Mesothelial cell of epicardium (in vitro differentiated cells): ENCODE measurements at places on chromosomes 6 and 20. TPM values are rescaled to one million over a fixed set of nuclear protein-coding genes. Genes with fewer than 3 reads are reported as not detected.

The BPI gene
- total RNA-seq: not detected in 3 replicates

The CRIP3 gene
- 2.2 to 3.4 TPM (median 2.9 TPM) in 3 replicates for total RNA-seq

DNA sequence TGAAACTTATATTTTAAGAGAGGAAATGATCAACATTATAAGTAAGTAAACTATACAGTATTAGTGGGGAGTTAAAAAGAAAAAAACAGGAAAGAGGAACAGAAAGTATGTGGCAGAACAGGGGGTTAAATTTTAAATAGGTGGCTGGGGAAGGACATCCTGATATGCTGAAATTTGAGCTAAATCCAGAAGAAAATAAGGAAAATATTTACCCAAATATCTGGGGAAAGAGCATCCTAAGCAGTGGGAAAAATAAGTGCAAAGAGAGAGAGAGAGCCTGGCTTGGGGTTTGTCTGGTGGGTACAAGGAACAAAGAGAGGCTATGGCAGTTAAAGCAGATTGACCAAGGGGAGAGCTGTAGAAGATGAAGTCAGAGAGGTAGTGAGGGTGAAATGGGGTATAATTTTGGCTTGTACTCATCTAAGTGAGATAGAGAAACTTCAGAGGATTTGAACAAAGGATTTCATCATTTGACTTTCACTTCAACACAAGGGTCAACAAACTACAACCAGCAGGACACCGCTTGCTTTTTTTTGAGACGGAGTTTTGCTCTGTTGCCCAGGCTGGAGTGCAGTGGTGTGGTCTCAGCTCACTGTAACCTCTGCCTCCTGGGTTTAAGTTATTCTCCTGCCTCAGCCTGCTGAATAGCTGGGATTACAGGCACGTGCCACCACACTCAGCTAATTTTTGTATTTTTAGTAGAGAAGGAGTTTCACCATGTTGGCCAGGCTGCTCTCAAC is 328.4 kb upstream of the CNR1 start:
- no peak for DNase-seq

GRCh38 chr6:156909212-156910010 is 132.2 kb downstream of the ARID1B start:
- no peak for DNase-seq

- no peak for DNase-seq
Measured at GRCh38 chr6:29500594-29500993, 12.8 kb upstream of the MAS1L start.

GRCh38 chr20:53034899-53035298 is 62.7 kb downstream of the TSHZ2 start:
- DNase-seq: no peak

GRCh38 chr6:106347219-106347618 is 13.3 kb upstream of the CRYBG1 start:
- no peak for DNase-seq

GRCh38 chr6:55694148-55694547 is 115.2 kb upstream of the HMGCLL1 start:
- DNase-seq: peak; percentile 42
